ENCODE measurements at places on chromosomes 2 and 18.

DNA sequence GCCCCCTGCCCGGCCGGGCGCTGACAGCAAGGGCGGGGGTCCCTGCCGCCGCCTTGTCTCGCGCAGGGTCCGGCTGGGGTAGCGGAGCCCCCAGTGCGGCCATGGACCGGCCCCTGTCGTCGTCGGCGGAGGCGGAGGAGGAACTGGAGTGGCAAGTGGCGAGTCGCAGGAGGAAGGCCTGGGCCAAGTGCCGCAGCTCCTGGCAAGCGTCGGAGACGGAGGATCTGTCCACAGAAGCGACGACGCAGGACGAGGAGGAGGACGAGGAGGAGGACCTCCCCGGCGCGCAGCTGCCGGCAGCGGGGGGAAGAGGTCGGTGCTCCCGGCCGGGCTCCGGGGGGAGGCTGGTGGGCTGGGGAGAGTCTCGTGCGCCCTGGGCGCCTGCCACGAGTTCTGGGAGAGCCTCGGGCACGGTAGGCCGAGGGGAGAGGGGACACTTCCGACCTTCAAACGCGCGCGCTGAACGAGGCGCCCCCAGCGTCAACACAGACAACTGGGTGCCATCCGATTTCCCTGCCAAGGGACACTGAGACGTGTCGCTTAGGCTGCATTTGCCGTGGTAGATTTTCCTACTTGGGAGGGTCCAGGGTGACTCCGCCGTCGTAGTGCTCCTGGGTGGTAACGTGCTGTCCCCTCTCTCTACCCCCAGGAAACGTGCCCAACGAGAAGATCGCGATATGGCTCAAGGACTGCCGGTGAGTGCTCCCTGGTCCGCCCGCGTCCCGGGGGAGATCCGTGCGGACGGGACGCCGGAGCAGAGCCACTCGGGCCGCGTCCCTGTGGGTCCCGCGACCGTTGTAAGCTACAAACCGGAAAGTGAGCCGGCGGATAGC is 652 bp downstream of the ITPRID2 start:
- peaks cover 29% of the 10 kb centered on the region for H3K4me1 ChIP-seq
- DNase-seq = peak; percentile 66
- H3K27ac ChIP-seq = peak overlapping the region; percentile 98
- peak overlapping the region; percentile 99 for H3K4me3 ChIP-seq

DNA sequence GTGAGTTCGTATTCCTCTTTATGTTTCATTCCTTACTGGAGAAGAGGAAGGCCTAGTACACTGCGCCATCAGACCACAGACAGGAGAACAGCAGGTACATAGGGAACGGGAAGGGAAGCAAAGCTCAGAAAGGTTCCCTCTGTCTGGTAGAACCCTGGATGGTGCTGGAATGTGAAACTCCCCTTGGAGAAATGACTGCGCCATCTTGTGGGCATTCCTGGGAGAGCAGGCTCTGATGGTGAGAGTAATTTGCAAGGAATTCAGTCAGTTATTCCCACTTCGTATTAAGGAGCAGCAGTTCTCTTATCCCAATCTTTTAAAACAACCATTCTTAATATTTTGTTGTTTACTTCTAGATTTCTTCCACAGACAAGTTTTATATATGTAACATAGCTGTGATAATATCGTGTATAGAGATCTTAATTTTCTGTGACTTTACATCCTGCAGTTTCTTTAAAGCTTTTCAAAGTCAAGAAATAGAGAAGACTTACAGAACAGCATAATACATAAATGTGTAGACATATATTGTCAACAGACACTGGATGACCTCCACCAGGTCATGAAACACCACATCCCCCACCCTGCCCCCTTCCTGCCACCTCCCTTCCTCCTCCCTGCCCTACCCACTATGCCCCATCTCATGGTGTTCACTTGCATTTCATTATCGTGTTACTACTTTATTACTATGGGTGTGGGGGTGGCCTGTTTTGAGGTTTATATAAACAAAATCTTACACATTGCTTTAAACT is 83.9 kb downstream of the ARHGEF4 start:
- no peaks in the 10 kb centered on the region for H3K4me1 ChIP-seq
- no peak overlapping the region for H3K4me3 ChIP-seq
- peaks cover 3% of the 10 kb centered on the region for H3K27me3 ChIP-seq

DNA sequence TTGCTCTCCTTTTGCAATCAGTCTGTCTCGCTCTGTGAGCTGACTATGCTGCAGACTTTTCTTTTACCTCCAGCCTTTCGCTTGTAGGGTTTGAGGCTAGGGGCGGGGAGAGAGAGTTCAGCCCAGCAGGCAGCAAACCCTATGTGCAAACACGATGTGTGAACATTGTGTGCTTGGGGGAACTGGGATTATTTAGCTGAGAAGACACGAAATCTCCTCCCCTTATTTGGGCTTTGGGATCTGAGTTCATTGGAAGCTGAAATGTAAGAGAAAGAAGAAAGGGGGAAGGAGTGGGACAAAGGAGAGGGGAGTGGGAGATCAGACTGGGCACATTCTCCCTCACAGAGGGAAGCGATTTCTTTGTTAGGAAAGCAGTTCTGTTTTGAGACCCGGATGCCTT is 189.6 kb upstream of the TNP1 start:
- H3K36me3 ChIP-seq = no peaks in the 10 kb centered on the region
- peaks cover 2% of the 10 kb centered on the region for H3K4me1 ChIP-seq
- peaks cover 2% of the 10 kb centered on the region for H3K27me3 ChIP-seq
- H3K4me3 ChIP-seq = no peak overlapping the region
- H3K27ac ChIP-seq = no peak overlapping the region
- no peak for DNase-seq

GRCh38 chr2:150214626-150215025 is 272.8 kb downstream of the RND3 start:
- H3K4me1 ChIP-seq = no peaks in the 10 kb centered on the region
- no peak for DNase-seq
- H3K27ac ChIP-seq = no peak overlapping the region
- H3K36me3 ChIP-seq = no peaks in the 10 kb centered on the region
